Stimulated activated CD4-positive, alpha-beta T cell treated with anti-CD3 and anti-CD28 coated beads, Interleukin-12 subunit alpha, Interleukin-12 subunit beta, amount 100 ng/mL, for 24 hours (primary cell): ENCODE measurements at places on chromosomes 1 and 21.

DNA sequence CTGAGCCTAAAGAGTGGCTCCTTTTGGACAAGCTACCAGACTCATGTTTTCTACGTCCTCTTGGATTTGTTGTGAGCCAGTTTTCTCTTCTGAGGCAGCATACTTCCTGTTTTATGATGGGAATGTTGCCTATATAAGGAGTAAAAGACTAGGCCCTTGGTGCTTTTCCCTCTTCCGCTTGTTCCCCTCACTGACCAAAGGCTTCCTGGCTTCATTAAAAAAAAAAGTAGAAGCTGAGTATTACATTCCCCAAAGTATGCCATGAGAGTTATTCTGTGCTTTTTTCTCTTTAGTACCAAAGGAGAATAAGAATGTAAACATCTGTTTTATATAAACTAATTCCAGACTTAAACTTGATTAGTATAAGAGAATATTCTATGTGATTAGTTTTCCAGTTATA is 6.5 kb upstream of the HMCN1 start:
- no peak for DNase-seq

- DNase-seq: no peak
Measured at GRCh38 chr1:25933479-25934365, 27.5 kb upstream of the STMN1 start.

- DNase-seq: no peak
Measured at GRCh38 chr21:34004974-34005373, 68.4 kb upstream of the MRPS6 start.

DNA sequence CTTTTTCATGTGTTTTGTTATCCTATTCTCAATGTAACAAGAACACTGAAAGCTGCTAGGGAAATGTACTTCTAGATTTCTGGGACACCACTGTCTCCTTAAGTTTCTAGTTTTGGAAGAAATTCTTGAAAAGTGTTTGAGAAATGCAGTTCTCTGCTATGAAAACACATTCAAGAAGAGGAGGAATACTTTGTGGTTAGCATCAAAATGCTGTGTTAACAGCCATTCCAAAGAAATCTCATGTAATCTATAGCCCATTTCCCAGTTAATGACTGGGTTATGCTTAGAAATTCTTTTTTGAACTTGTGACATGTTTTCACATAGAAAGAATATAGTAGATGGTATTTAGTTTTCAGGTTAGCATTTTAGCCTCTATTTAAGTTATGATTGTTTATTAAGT is 6.0 kb downstream of the RAVER2 start:
- DNase-seq: no peak

- no peak for DNase-seq
Measured at GRCh38 chr1:151840421-151840820, 801 bp upstream of the C2CD4D start.

DNA sequence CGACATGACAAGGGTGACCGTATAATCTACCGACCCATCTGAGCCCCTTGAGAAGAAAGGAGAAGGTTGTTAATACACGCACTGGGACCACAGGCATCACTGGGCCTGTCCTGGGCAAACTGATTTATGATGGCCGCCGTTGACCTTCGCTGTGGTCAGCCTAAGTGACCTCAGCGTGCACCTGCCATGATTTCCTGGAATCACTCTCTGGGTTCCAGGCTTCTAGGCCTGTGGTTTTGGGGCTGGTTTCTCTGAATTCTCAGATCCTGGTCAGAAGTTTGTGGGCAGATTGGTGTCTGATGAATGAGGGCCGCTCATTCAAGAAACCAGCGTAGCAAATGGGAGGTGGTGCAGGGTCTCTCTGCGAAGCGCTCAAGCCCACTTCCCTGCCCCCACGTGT is 64.0 kb downstream of the SIK1 start:
- no peak for DNase-seq

GRCh38 chr21:14947613-14948160 is 117.1 kb downstream of the NRIP1 start:
- DNase-seq: no peak

- no peak for DNase-seq
Measured at GRCh38 chr1:109161858-109162606, 48.1 kb downstream of the ELAPOR1 start.

- no peak for DNase-seq
Measured at GRCh38 chr1:182784556-182785171, 4.9 kb upstream of the NPL start.

GRCh38 chr1:97685360-97685759 is 235.5 kb downstream of the DPYD start:
- DNase-seq: no peak

DNA sequence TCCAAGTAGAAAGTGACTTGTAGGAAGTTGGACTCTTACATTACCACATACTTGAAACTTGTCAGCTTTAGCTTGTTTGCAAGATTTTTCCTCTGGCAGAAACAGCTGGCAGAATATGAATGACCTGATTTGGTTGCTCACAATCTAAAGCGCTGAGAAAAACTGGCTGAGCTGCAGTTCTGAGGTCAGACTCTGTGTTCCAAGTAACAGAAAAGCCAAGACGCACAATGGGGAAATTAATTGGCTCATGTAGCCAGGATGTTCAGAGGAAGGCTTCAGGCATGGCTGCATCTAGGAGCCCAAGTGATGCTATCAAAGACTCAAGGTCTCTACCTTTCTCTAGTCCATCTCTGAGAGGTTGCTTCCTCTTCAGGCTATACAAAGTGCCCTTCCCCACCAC is 27.0 kb downstream of the ALPL start:
- DNase-seq: no peak

DNA sequence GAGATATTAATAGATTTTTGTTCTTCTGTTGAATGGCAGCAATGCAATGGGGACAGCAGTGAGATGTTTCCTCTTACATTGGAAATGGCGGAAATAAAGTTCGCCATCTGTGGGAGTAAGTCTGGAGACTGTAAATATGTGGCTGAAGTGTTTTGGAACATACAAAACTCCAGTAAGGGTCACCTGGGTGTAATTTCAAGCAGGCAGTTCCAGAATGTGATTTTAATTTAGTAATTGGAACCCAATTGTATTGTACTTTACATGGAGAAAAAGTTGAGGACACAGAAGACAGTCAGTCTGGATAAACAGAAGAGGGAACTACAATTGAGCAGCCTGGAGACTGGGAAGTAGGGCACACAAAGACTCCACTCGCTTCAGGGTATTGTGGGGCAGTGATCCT is 108.6 kb downstream of the NTMT2 start:
- no peak for DNase-seq

DNA sequence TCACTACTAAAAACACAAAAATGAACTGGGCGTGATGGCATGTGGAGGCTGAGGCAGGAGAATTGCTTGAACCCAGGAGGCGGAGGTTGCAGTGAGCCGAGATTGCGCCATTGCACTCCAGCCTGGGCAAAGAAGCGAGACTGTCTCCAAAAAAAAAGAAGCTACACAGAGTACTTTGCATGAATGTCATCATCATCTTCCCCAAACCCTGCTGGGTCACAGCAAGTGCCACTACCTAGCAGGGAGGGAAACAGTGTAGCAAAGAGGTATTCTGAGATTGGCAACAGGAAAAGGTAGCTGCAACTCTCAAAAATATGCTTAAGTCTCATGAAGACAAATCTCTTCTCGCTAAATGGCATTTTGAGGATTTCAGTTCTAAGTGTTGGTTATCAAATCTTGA is 12.8 kb downstream of the NDC1 start:
- no peak for DNase-seq

DNA sequence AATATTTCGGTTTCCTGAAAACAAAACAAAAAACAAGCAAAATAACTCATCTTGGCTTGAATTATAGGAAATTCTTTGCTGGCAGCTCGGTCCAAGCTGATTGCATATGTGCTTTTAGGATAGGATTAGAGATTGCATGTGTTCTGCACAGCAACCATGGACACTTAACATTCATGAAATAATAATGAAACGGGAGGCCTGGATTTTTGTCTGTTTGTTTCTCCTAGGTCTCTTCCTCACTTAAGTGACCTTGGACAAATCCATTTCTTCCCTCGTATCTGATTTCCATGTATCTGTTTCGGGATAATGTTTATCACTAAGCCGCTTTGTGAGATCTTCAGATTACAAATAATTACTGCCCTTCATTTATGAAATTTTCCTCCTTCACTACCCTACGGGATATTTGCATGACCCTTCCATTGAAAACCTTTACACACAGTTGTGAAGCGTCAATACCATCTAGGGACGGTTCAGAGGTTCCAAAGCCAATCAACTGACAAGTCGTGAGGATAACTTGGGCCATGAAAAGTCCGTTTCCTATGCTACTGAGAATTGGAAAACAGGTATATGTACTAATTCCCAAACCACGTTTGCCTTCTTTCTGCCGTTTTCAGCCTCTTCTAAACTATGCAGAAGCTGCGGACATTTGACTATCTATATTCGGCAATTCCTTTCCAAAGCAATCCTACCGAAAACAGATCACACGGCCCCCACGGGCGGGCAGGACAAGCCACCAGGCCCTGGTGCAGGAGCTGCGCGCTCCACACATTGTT is 1.3 kb upstream of the H3-3A start:
- no peak for DNase-seq

DNA sequence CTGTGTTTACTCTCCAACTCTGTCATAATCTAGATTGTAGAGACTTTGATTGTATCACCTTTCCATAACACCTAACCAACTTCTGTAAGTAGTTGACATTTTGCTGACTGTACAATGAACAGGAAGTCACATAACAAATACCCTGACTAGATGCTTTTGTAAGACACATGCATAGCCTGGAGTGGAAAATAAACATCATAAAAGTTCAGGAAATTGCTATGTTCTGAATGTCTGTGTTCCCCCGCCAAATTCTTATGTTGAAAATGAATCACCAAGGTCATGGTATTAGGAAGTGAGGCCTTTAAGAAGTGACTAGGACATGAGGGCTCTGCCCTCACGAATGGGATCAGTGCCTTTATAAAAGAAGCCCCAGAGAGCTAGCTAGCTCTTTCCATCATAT is 40.4 kb upstream of the ZSWIM5 start:
- DNase-seq: no peak

GRCh38 chr1:192462616-192463015 is 113.0 kb upstream of the RGS1 start:
- no peak for DNase-seq

GRCh38 chr1:199029855-199030254 is 391.0 kb downstream of the PTPRC start:
- DNase-seq: no peak

GRCh38 chr1:15154480-15155036 is 1.0 kb downstream of the TMEM51 start:
- no peak for DNase-seq

GRCh38 chr1:183989078-183989577 is 48.4 kb downstream of the COLGALT2 start:
- peak; percentile 1 for DNase-seq

GRCh38 chr1:163796394-163796821 is 474.7 kb downstream of the NUF2 start:
- DNase-seq: no peak

GRCh38 chr1:10450836-10451235 is 1.0 kb downstream of the CORT start:
- DNase-seq: no peak
